ENCODE measurements at places on chromosomes 1 and 21.

DNA sequence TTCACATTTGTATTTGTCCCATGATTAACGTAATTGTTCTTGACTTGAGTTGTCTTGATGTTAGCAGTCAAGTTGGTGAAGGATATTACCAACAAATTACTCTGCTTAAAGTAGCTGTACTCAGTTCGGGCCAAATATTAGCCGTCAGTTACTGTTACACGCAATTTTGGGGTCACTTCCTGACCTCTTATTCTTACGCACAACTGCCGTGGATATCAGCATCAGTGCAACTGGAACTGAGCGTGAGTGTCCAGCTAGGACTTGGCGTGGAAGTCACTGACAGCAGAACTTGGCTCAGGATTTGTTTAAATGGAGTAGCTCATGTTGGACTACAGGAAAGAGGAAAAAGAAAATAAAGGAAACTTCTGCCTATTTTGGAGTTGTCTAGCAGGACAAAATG is 56.4 kb downstream of the ADAMTS1 start:
- no peak for DNase-seq

GRCh38 chr21:39029900-39030884 is 153.1 kb downstream of the PSMG1 start:
- no peak for DNase-seq

GRCh38 chr1:101723415-101723814 is 273.3 kb downstream of the OLFM3 start:
- no peak for DNase-seq

GRCh38 chr21:45029298-45029947 is 45.0 kb upstream of the ADARB1 start:
- no peak for DNase-seq

DNA sequence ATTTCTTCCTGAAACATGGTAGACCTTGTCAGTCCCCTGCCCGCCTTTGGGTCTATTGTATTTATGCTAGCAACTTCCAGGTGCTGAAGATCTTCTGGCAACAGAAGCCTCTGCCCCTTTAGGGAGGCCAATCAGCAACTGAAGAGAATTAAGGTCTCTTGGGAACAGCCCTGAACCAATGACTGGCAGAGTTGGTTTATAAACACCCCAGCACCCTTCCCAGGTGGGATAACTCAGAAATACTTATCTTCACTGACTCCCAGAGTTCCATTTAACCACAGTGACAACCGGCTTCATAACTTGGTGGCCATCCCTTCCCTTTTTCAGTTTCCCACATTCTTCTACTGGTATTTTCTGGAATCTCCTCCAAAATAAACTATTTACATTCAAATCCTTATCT is 27.2 kb upstream of the TMCO1 start:
- no peak for DNase-seq

- DNase-seq, result no peak
Measured at GRCh38 chr1:228277491-228278431, 69.9 kb downstream of the OBSCN start.

DNA sequence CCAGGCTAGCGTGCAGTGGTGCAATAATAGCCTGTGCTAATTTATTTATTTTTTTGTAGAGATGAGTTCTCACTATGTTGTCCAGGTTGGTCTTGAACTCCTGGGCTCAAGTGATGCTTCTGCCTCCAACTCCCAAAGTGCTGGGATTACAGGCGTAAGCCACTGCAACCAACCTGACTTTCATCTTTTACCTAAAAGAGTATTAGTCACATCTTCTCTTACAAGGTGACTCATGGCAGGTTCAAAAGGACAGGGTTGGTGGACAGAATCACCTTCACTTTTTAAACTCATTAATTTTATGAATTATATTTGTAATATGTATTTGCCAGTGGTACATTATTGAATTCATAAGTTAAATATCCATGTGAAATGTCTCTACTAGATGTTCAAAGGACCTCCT is 18.1 kb downstream of the JAM2 start:
- no peak for DNase-seq

GRCh38 chr1:19505693-19506457 is 20.5 kb upstream of the CAPZB start:
- DNase-seq, result no peak

DNA sequence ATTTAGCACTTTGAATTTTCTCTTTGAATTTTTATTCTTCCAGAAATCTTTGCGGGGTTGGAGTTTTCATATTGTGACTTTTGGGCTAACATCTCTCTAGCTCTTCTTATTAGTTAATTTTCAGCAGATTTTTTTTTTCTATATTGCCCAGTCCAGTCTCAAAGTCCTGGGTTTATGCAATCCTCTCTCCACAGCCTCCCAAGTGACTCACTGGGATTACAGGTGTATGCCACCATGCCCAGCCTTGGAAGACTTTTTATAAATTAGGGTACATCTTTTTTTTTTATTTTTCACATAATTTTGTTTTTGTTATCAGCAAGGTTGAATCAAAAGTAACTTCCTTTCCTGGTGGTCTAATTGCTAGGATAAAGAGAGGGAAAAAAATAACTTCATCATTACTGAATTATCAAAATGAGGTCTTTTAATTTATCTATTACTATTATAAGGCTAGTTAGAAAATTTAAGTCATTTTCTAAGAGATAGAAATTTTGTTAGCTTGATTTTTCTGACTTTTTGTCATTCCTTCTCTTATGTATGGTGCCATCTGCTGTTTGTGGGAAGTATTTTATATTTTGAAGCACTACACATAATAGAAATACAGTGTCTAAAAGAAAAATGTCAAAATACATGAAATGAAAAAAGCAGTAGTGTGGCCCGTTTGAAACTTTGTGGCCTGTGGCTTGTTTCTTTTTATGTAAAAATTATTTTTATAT is 273.4 kb upstream of the CACYBP start:
- no peak for DNase-seq

DNA sequence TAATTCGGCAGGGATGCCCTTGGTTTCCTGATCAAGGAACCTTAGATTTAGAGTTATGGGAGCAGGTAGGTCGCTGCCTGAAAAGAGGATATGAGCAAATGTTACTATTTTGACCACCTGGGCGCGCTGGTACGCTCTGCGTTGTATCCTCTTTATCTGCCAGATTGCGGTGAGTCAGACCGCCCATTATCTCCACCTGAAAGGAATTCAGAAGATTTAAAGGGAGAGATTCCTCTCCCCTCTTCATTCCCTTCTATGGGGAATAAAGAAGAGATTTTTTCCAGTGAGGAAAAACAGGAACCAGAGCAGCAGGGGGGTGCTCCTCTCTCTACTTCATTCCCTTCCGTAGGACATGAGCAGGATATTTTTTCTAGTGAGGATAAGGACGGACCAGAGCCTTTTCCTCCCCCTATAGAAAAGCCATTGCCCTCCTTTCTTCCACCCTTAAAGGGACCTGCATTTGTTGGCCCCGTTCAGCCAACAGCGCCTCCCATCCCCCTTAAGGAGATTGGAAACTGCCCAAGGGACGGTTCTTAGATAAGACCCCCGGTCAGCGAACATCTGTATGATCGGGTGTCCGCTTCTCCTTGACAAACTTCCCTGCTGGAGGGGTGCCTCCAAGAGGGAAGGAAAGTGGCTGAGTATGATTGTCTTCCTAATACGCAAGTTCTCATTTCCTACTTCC is 34.1 kb downstream of the CLCA1 start:
- DNase-seq, result no peak

DNA sequence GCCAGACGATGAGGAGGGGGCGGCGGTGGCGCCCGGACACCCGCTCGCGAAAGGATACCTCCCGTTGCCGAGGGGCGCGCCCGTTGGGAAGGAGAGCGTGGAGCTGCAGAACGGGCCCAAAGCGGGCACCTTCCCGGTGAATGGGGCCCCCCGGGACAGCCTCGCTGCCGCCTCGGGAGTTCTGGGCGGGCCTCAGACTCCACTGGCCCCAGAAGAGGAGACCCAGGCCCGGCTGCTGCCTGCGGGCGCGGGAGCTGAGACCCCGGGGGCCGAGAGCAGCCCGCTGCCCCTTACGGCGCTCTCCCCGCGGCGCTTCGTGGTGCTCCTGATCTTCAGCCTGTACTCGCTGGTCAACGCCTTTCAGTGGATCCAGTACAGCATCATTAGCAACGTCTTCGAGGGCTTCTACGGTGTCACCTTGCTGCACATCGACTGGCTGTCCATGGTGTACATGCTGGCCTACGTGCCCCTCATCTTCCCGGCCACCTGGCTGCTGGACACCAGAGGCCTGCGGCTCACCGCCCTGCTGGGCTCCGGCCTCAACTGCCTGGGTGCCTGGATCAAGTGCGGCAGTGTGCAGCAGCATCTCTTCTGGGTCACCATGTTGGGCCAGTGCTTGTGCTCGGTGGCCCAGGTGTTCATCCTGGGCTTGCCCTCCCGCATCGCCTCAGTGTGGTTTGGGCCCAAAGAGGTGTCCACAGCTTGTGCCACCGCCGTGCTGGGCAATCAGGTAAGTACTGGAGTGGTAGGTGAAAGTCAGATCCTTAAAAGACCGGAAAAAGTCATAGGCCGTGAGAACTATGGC is 588 bp downstream of the FLVCR1 start:
- peak; percentile 31 for DNase-seq

- DNase-seq, result no peak
Measured at GRCh38 chr1:3089490-3089889, 20.5 kb downstream of the PRDM16 start.

GRCh38 chr1:8398086-8398485 is 80.2 kb downstream of the SLC45A1 start:
- no peak for DNase-seq

- DNase-seq, result no peak
Measured at GRCh38 chr21:27371115-27371974, 404.5 kb upstream of the ADAMTS5 start.

DNA sequence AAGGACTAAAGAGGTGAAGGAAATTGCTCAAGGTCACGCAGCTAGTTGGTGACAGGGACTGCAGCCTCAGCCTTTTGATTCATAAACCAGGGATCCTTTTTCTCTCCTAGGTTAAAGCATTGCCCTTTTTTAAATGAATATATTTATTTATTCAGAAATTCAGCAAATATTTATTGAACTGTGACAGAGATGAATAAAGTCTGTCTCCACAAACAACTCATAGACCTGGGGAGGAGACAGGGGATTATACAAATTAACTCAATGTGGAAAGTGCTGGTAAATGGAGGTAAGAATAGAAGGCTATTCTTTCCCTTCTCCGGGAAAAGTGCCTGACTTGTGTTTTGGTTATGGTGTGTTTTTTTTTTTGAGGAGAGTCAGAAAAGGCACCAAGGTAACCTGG is 110.7 kb downstream of the ROR1 start:
- DNase-seq, result no peak

DNA sequence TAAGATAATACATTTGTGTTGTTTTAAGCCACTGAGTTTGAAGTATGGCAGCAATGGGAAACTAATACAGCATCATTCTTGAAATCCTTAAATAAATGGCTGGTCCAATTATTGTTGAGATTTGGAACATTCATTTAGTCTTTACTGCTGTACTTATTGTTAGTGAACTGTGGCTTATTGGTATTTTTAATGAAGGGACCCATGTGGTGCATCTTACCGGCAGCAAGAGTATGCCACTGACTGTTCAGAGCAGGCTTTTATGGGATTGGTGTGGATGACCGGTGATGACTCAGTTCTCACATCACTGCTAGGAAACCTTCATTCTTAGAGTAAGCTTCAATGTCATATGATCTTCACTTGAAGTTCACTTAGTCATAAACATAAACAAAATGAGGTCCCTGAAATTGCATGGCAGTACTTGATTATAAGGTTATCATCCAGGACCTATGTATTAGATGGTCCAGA is 31.5 kb downstream of the PRKAA2 start:
- DNase-seq, result no peak

- DNase-seq, result no peak
Measured at GRCh38 chr1:94654031-94654430, 112.5 kb upstream of the F3 start.

- DNase-seq, result no peak
Measured at GRCh38 chr1:185373813-185374529, 56.9 kb upstream of the IVNS1ABP start.

GRCh38 chr1:166479052-166479631 is 312.3 kb upstream of the FAM78B start:
- DNase-seq, result no peak

- DNase-seq, result no peak
Measured at GRCh38 chr21:17731554-17731953, 87.6 kb downstream of the C21orf91 start.

GRCh38 chr21:37983336-37984095 is 67.3 kb upstream of the KCNJ6 start:
- no peak for DNase-seq

DNA sequence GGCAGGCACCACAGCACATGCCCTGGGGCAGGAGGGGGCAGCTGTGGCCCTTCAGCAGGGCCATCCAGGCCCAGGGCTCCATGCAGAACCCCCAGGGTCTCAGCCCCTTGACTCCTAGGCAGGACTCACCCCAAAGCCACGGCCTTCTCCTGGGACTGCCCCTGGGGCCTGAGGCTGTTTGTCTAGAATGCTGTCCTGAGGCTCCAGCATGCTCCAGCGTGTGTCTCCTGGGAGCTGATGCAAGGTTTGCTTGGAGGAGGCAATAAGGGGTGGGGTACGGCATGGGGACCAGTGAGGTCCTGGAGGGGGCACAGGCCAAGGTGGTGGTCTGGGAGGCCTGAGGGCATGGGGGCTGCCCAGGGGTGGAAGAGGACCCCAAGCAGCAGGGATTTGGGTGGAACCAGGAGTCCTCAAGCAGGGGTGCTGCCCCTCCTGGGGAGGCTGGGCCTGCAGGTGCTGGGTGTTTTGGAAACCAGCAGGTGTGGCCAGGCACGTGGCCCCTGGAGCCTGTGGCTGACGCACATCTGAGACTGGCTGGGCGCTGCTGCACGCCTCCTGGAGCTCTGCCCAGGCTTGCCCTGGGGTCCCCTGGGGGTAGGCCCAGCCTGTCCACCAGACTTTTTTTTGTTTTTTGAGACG is 7.8 kb upstream of the CALML6 start:
- DNase-seq, result no peak

GRCh38 chr1:185268352-185268751 is 48.7 kb downstream of the IVNS1ABP start:
- DNase-seq, result no peak

- DNase-seq, result no peak
Measured at GRCh38 chr1:64473367-64473766, 3.4 kb downstream of the CACHD1 start.

DNA sequence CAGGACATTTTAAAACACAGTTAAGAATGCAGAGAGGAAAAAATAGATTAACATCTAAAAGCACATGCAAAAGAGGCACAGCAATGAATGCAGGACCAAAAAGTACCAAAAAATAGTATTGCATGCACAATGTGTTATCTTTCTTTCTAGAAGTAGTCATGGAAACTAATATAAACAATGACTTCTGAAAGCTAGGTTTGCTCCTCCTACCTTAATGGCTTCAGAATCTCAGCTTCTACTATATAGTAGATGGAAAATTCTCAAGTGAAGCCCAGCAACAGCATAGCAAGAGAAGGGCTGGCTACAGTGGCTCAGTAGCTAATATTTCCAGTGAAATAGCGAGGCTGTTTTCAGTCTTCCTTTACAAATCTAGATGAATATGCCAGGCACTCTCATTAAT is 125.1 kb downstream of the CRB1 start:
- DNase-seq, result no peak

DNA sequence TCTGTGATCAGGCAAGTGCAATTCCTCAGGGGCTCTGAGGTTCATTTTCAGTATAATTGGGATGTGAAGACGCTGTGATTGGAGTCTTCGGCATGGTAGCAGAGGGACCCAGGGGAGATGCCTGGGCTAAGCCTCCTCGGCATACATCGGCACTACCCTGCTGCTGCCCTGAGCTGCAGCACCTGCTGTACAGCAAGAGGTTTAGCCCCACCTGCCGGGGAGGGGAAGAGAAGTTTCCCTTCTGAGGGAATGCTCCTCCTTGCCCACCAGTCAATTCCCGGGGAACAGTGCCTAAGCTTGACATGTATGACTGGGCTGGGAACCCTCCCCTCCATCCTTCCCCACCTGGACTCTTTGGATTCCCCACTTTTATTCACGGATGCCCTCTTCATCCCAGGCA is 24.9 kb downstream of the CNIH3 start:
- no peak for DNase-seq
